Glomerular endothelial cell (primary cell): ENCODE measurements at places on chromosomes 11 and 22. TPM values are rescaled to one million over a fixed set of nuclear protein-coding genes. Genes with fewer than 3 reads are reported as not detected.
A peak's percentile ranks its signal among the peaks of the same experiment; 100 is the strongest.

DNA sequence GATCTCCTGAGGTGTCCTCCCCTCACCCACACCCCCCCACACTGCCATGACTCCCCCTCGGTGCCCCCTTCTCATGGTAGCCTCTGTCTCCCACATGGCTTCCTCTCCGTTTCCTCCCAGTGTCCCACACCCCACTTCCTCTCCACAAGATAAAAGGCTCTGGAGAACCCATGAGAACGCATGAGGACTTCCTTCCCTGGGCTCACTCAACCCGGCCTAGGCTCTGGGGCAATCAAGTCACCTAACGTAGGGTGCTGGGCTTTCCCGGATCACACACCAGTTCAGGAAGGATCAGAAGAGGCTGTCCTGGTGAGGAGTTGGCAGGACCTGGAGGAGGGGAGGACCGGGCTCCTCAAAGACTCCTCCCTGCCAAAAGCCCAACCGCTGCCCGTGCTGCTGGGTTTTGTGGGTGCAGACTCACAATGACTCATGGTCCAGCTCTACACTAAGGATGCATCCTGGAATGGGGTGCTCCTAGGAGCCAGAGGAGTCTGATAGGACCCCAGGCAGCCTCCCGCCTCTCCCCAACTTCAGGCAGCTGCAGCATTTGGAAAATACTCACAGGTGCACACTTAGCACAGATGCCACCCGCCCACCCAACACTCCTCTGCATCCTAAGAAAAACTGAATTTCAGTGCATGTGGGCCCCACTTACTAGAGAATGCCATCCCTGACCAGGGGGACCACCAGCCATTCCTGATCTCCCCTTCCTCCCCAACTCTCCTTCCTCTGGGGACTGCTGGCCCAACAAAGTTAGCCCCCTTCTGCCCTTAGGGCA lies 21.0 kb downstream of the SLC22A12 start:
- DNase-seq, result no peak

- no peak for DNase-seq
Observed at GRCh38 chr22:46336119-46337078, 885 bp downstream of the TRMU start.

DNA sequence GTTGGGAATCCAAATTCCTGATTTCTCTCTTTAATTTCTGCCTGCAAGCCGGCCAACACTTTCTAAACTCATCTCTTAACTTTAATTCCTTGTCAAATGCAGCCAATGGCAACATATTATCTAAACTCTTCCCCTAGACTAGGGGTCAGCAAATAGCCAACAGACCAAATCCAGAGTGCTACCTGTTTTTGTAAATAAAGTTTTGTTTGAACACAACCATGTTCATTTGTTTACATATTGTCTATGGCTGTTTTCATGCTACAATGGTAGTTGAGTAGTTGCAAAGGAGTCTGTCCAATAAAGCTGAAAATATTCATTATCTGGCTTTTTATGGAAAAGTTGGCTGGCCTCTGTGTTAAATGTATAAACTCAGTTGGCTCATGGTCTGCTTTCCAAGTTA lies 37.2 kb upstream of the RASSF10 start:
- DNase-seq, result no peak

DNA sequence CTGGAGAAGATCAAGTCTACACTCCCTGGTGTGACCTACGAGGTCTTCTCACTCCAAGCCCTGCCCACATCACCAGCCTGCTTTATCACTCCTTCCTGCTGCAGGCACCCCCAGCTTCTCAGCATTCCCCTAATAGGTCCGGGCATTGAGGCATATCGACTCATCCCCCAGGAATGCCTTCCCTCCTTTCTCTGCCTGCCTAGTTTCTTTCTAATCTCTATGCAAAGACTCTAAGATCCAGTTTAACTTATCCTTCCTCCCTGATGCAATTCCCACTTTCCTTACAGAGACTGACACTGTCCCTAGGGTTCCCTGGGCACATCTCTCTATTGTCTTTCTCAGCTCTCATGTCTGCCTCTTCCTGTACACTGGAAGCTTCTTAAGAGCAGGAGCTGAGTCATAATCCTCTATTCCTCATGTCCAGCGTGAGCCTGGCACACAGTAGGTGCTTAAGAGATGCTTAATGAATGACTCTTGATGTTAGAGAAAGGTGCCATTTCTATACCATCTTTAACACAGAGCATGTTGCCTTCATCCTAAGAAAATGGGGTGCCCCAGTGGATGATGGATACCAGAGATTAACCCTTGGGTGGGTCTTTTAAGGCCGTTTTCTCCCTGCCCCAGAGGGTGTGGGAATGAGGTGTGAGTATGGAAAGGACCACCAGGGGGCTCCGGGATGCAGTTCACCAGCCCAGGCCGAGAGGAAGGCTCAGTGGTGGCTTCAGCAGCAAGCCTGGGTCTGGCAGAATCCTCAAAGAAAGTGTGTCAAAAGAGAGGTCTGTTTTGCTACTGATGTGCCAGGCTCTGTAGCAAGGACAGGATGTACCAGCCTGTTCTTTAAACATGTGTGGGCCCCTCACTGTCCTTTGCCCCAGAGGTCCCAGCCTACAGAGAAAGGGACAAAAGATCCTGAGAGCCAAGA lies 34.7 kb downstream of the PARVA start:
- DNase-seq, result peak; percentile 45

DNA sequence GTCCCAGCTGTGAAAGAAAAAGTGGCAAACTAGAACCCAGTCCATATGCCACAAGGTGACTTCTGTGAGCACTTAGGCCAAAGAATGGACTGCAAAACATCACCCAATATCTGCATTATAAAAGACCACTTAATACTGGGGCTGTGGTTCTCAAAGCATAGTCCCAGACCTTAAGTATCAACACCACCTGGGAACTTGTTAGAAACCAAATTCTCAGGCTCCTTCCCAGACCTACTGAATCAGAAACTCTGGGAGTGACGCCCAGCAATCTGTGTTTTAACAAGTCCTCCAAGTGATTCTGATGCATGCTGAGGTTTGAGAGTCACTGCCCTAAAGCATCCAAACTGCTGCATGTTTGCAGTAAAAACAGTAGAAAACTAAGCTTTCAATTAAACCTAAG lies 81.3 kb downstream of the SERGEF start:
- no peak for DNase-seq

DNA sequence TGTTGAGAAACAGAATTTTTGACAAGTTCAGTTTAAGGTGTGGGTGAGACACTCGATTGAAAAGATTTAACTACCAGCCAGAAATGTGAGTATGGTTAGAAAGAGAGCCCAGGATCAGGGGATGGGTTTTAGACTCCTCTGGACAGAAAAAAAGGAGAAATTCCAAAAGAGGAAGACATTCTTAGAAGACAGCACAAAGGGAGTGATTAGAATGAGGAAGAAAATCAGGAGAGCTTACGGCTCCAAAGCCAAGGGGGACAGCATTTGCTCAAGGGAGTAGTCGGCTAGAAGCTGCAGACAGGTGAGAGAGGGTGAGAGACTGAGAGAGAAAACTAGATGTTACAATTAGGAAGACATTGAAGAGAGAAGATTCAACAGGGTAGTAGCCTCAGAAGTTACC lies 166.1 kb downstream of the ADAMTS15 start:
- DNase-seq, result no peak

- no peak for DNase-seq
Observed at GRCh38 chr11:116686866-116687265, 85.9 kb downstream of the BUD13 start.

The POU2AF3 gene
- total RNA-seq, result not detected in 2 replicates

The CD248 gene
- 1.1 and 2.1 TPM in 2 replicates for total RNA-seq

- DNase-seq, result no peak
Observed at GRCh38 chr11:128234143-128234542, 353.2 kb downstream of the ETS1 start.

DNA sequence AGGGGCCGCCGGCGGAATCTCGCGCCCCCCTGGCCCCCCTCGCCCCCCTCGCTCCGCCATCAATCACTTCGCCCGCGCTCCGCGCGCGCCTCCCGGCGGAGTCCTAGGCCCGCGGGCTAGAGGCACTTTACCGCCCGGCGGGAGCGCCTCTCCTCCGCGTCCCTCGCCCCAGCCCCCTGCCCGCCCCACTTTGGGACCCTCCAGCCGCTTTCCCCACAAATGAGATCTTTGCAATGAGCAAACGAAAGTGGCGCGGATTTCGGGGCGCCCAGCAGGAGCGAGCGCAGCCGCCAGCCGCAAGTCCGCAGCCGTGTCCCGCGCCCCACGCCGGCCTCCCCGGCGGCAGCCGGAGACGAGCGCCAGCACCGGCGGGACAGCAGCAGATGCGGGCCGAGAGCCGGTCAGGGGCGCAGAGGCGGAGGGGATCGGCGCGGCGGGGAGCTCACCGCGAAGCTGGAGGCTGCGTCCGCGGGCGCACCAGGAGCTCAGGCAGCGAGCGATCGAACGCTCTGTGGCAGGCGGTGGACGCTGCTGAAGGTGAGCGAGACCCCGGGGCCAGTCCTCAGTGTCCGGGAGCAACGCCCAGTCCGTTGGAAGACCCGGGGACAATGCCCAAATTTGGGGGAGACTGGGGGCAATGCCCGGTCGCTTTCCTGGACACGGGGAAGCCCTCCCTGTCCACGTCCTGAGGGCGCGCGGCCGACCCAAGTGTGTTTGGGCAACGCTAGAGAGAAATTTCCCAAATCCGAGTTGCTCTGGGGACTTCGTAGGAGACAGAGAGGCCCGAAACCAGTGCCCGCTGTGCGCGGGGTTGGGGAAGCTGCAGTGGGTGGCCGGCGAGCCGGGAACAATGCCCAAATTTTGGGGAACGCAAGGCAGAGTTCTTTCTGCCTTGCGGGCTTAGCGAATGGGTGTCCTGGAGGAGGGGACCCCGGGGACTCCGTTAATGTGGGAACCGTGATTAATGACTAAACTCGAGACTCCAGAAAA lies 1.5 kb upstream of the IGF2 start:
- no peak for DNase-seq

DNA sequence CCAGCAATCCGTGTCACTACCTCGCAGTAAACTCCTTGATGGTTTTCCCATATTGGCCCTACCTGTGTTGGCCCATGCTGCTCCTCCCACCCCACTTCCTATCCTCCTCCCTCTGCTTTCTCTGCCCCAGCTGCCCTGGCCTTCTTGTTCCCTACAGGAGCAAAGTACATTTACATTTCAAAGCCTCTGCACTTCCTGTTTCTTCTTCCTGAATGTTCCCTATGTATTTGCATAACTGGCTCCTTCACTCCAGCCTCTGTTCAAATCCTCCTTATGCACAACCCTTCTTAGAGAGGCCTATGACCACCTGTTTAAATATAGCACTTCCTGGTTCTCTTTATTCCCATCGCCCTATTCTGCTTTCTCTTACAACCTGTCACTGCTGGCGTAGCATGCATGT lies 62.2 kb downstream of the PARVA start:
- no peak for DNase-seq

DNA sequence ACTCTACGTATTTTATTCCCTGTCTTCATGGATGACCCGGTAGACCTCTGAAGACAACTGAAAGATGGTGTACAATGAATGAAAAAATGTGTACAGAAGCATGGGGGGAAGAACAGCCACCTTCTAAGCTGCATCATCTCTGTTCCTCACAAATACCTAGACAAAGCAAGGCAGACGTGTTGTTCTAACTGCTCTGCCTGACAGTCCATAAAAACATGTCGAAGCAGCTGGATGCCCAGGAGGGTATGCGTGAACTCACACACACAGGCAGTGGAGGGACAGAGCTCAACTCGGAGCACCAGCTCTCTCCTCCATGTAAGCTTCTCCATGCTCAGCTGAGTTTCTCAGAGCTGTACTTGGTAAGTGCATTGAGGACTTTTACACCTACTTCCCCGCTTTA lies 327.4 kb downstream of the CTTN start:
- DNase-seq, result no peak

DNA sequence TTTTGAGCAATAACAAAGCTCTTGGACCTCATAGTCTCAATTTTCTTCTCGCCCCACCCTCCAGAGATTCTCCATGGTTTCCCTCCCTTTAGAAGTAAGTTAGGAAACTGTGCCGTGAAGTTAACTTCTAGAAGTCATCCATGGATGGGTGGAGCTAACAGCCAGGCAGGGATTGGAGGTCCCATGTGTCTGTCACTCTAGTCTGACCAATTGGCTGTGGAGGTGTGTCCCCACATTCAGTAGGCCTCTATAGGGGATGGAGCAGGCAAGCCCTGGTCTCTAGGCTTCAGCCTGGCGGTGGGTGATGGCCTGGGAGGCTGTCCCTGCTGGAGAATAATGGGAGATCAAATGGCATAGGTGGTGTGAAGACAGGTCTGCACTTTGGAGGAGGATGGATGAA lies 50.7 kb downstream of the TP53I11 start:
- DNase-seq, result peak; percentile 39

- no peak for DNase-seq
Observed at GRCh38 chr11:65777241-65777640, 3.5 kb downstream of the AP5B1 start.

The TOB2 gene
- total RNA-seq, result 45.5 and 49.9 TPM in 2 replicates

DNA sequence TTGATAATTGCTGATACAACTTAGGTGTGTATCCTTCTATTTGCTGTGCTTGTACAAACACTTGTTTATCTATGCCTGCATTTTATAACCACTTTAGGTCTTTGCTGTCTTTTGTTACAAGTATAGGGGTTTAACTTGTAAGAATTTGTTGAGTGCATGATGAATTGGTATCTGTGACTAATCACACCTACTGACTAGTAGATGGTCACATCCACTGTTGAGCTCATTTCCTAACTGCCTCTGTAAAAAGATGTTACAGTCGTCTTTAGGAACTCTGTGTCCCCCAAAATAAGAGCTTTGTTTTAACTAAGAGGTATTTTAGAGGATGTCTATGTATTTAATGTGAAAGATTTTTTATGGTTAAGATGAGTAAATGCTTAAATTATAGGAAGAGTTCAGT lies 60.5 kb downstream of the HIPK3 start:
- DNase-seq, result no peak

DNA sequence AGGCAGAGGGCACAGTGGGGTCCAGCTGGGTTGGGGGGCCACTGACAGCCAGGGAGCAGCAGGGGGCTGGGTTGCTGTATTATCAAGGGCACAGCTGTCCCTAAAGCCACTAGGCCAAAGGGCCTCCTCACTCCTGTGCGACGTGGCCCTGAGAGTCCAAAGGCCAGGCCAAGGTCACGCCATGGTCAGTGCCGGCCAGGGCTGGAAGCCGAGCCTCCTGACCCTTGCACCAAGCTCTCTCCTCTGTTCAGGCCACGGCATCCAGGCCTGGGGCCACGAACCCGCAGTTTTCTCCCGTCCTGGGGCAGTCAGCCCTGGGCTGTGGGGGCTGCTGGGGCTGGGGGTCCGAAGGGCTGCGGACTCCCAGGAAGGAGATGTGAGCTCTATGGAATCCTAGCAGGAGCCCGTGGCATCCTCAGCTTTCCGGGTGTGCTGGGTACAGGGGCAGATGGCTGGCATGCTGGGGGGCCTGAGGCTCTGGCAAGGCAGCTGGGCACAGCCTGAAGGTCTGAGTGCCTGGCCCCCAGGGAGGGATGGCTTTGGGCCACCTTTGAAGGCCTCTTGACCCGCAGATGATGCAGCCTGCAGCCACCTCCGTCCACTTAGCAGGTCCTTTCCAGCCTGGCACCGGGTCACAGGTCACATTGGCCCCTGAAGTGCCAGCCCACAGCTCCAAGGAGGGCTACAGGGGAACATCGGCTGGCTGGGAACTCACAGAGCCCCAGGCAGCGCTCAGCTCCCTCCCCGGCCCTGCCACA lies 17.3 kb upstream of the PPARA start:
- no peak for DNase-seq

DNA sequence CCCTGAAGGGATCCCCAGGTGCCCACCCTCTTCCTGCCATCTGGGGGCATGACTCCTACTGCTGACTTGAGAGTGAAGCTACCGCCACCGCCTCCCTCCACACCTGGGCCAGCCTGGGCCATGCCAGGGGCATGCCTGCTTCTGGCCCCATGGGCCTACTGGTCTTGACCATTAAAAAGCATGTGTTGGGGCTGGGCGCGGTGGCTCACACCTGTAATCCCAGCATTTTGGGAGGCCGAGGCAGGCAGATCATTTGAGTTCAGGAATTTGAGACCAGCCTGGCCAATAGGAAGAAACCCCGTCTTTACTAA lies 37.7 kb upstream of the CCDC188 start:
- DNase-seq, result no peak

- no peak for DNase-seq
Observed at GRCh38 chr11:114040706-114041211, 18.8 kb upstream of the ZBTB16 start.
